Cerebellum (tissue), 4 donors: ENCODE measurements at places on chromosomes 5 and 9.

- no peak for DNase-seq
Observed at GRCh38 chr9:28650327-28650726, 1077.0 kb upstream of the C9orf72 start.

DNA sequence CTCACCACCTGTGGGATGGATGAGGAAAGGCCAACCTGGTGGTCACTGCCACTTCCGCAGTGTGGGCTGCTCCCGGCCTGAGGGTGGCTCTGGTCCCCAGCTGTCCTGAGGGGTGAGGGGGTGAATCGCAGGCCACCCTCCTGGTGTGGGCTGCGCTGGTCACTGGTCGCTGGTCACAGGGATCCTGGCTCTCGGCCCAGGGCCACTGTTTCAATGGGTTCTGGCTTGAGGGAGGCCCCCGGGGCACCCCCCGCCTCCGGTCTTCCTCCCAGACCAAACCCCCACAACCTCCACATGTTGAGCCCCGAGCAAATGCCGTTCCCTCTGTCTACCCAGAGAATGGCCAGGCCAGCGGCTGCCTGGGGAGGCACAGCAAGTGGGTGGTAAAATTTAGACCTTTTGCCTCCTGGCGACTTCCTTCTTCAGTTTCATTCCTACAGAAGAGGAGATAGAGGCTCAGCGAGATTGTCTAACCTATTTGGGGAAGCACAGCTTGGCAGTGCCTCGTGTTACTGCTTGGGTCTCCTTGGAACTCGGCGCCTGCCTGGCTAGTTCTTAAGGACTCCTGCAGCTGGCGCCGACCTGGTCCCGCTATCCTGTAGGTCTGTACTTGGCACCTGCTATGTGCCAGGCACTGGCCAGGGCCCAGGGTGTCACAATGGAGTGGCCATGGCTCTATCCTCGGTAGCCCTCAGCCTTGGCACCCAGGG, 48.2 kb downstream of the RXRA start:
- no peak for DNase-seq

DNA sequence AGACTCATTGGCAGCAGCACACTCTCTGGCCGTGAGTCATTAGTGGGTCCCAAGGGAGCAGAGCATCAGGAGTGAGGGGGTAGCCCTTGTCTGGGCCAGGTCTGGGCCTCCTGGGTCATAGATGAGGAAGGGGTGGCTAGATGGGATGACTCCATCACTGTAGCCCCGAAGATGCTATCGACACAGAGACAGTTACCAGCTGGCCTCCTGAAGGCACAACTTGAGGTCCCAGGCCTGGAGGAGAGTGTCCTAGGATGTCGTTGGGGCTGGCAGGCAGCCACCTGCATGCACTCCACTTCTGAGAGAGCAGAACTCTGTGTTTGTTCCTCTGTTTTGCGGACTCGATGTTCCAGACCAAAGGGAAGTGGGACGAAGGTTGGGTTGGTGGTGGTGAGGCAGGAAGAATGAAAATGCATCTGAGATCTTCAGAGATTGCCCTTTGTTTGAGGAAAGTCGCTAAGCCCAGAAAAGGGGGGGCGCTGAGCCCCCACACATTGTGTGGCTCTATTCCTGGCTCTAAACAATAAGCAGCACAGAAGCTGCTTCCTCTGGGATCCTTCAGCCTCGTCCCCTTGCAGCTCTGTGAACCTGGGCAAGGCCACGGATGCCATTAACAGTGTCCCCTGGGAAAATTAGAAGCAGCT, 4.7 kb downstream of the BTNL9 start:
- DNase-seq: no peak

DNA sequence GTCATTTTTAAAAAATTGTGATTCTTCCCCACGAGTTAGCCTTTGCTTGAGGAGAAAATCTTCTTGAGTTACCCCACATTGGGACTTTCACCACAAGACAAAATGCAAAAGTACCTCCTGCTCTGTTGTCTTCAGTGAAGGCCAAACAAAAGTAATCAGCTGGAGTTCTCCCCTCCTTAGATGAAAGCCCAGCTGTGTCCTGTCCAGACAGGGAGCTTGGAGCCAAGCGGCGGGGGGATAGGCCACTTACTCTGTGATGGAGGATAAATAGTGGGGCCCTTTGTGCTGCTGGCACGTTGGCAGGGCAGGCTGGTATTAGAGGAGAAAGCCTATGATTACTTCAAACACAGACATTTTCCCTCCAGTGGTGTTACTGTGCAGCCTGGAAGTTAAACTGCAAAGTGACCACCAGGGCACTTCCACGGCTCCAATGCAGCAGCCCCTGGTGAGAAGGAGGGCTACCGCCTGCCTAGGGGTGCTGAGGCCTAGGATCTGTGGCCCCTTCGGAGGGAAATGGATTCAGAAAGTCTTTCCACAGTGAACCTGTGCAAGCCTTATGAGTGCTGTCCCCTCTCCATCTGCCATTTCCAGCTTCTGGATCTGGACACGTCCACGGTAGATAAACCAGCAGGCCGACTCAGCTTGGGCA, 155.0 kb downstream of the TMEM167A start:
- DNase-seq: no peak

DNA sequence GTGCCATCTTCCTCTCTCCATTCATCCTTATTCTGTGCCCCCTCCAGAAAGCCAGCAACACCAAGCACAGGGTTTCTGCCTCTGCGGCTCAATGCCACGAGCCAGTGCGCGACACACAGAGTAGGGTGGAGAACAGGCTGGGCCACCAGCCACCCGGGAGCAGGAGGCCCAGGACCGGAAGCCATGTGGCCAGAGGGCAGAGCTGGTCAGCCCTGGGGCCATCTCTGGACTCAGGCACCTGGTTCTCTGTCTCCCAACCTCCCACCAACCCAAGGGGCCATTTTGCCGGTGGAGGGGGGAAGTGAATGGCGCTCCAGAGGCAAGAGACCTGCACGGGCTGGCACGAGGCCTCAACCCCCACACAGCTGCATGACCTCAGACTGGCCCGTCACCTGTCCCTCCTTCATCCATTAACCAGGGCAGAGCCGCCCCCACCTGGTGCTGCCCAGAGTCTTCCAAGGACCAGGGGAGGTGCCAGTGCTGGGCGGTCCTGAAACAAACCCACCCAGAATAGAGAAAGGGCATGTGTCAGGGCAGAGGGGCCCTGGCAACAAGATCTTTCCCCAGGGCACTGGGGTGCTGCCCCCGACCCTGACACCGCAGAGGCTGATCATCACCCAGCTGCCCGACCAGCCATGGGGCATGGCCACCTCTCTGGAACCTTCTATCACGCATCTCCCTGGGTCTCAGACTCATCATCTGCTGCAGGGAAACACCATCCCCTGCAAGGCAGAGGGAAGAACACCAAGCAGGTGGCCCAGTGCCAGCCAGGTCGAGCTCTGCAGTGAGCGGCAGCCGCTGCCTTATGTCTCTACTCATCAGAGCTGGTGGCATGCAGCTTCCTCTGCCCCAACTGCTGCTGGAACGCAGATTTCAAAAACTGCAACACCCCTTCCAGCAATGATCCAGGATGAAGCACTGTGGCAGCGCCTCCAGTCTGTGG, 11.9 kb downstream of the VAV2 start:
- DNase-seq: peak; percentile 26

- no peak for DNase-seq
Observed at GRCh38 chr5:113090336-113091106, 113.9 kb downstream of the DCP2 start.

DNA sequence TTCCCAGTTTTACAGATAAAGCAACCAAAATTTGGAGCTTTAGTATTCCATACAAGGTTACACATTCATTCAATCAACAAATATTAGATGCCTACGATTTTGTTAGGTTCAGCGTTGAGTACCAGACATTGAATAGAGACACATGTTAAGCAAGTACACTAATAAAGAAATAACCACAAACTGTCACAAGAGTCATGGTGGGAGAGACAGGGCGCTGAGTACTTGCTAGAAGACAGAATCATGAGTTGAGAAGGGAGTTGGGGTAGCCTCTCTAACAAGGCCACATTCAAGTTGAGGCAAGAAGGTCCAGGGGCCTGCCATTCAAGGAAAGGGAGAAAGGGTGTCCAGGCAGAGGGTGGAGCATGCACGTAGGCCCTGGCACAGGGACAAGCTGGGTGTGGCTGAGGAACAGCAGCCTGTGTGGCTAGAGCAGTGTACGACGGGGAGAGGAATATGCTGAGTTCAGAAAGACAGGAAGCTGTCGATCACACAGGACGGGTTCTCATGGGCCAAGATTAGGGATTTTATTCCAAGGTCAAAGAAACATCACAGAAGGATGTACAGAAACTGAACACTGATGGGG, 17.0 kb downstream of the CDK5RAP2 start:
- no peak for DNase-seq
